Activated T-cell treated with anti-CD3 and anti-CD28 coated beads, Interleukin-2, amount 50 U/mL, for 24 hours (primary cell): ENCODE measurements at places on chromosomes 7 and 10.

DNA sequence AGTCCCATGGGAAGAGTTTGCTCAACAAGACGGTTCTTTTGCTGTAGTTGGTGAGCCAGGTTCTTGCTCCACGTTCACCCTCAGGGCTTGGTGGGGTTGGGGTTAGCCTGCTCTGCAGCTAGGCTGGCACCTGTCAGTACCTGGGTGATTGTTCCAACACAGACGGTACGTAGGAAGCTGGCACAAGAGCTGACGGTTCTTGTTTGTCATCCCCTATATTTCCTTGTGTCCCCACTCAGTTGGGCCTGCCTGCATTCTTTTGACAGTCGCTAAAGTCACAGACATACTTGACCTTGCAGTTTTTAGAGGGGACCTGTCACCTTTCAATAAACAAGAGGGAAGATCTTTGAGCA, 40.2 kb upstream of the SYPL1 start:
- no peak for DNase-seq

DNA sequence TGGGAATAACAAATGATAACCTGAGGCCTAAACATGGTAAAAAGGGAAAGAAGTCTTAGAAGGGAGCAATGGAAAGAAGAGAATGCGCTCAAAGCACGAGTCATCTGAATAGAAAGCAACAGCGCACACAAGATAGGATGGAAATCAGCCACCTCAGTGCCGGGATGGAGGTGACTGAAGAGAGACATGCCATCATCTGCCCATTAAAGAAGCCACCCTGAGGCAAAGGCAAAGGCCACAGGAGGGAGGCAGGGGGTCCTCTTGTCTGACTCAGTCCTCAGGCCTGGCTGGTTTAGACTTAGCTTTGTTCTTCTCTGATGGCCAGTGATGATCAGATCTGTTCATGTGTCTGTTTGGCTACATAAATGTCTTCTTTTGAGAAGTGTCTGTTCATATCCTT, 180.6 kb downstream of the CHCHD3 start:
- DNase-seq = no peak

DNA sequence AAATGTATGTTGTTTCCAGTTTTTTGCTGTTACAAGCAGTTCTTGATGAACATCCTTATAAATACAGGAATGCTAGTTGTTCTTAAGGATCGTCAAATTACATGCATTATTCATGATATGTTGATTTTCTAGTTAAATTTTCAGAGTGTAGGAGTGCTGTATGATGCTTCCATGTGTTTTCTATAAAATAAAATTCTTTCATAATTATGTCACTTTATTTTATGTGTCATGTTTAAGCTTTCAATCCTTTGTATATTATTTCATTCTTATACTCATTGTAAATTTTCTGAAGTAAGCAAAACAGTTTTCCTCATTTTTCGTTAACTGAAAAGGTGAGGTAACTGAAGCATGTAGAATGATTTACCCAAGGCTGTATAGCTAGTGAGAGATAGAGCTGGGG, 16.8 kb upstream of the MYPN start:
- no peak for DNase-seq

DNA sequence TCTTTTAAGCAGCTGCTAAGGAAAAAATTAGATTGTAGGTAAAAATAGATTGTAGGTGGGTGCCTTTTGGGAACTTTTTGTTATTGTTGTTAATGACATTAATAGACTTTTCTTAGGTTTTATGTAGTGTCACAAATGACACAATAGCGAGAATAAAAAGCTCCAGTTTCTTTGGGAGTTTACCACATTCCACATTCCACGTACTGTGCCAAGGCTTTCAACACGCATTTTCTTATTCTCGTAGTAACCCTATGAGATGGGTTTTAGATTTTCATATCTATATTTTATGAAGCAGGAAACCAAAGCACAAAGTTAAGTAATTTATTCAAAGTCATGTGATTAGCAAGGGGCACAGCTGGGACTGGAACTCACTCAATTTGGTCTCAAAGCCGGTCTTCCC, 103.8 kb downstream of the XRCC2 start:
- no peak for DNase-seq

DNA sequence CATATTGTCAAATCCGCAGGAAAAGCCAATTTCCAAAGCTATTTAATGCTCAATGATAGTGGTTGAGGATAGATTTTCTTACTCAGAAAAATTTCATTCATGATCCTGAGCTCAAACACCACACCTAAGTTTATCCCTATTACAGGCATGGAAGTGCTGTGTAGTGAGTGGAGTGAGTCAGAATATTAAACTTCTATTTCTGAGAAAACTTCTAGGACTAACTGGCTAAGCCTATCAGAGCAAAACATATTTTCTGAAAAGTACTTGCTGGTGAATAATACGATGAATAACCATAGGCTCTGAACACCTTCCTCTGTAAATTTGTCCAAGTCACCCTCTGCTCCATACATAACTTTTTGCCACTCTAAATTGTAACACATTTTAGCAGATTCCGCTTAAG, 221.5 kb downstream of the SUGCT start:
- DNase-seq = no peak

GRCh38 chr7:30625283-30625682, 30.6 kb downstream of the GARS1 start:
- DNase-seq = no peak

GRCh38 chr7:91311839-91312238, 47.6 kb downstream of the FZD1 start:
- DNase-seq = no peak

DNA sequence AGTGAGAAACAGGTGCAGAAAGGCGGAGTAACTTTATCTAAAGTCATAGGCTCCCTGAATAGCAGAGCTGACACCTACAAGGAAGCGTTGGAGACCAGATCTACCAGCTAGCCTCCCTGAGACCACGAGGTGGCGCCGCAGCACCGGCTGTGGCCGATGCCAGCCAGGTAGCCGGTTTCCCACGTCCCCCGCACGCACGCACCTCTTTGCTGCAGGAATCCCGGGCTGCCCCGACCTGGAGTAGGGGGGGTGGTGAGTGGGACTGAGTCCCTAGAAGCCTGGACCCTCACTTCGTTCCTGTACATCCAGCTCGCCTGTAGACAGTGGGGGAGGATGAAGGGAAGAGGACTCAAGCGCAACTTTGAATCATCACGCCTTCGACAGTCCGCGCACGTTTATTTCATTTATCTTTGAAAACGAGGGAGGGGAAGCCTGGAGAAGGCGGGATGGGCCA, 3.7 kb downstream of the ELOVL3 start:
- DNase-seq = peak; percentile 92

GRCh38 chr10:130495116-130495862, 359.1 kb downstream of the GLRX3 start:
- no peak for DNase-seq

- no peak for DNase-seq
Observed at GRCh38 chr7:117572856-117573620, 93.2 kb downstream of the CFTR start.

- DNase-seq = no peak
Observed at GRCh38 chr10:81248886-81249285, 626.1 kb upstream of the NRG3 start.

GRCh38 chr10:5632446-5632845, 33.9 kb downstream of the ASB13 start:
- no peak for DNase-seq

DNA sequence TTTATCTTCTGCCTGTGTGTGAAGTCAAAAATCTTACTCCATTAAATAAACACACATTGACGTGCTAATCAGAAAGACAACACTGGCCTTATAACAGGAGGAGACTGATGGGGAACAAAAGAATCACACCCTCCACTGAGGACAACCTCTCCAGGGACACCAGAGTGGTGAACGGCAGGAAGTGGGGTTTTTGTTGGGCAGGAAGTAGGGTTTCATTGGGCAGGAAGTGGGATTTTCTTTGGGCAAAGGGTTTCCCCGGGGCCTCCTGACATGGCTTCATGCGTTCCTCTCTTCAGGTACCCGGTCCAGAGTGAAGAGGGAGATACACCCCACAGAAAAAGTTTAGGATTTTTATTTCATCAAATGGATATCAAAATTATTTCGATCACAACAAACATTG, 30.6 kb downstream of the ADARB2 start:
- DNase-seq = no peak

GRCh38 chr10:88256886-88257285, 326.2 kb downstream of the RNLS start:
- no peak for DNase-seq

DNA sequence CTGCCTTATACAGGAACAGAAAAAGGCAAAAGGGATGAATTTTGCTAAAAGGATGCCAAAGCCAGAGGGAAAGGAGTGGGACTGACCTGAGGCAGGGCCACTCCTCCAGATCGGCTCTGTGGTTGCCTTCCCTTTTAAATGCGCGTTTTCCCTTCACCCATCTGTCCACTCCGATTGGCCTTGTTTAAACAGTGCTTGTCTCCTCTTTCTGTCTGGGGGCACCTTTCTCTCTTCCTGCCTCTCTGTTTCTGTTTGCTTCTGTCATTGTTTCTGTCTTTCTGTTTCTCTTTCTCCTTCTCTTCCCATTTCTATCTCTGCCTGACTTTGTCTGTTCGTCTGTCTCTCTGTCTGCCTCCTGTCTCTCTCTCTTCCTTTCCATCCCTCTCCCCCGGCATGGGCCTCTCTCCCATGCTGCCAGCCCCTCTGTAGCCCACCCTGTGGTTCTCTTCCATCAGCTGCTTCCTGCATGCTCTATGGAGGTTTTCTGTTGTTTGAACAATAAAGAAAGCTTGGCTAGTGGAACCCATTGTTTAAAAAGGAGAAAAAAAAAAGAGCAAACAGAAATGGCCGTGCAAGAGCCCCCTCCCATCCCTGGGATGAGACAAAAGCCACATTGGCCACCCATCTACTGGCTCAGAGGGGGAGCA, 29.5 kb upstream of the HSPB1 start:
- DNase-seq = no peak

GRCh38 chr10:71970869-71971268, 6.7 kb downstream of the CHST3 start:
- DNase-seq = no peak

- no peak for DNase-seq
Observed at GRCh38 chr7:128404886-128405470, 4.8 kb downstream of the IMPDH1 start.

DNA sequence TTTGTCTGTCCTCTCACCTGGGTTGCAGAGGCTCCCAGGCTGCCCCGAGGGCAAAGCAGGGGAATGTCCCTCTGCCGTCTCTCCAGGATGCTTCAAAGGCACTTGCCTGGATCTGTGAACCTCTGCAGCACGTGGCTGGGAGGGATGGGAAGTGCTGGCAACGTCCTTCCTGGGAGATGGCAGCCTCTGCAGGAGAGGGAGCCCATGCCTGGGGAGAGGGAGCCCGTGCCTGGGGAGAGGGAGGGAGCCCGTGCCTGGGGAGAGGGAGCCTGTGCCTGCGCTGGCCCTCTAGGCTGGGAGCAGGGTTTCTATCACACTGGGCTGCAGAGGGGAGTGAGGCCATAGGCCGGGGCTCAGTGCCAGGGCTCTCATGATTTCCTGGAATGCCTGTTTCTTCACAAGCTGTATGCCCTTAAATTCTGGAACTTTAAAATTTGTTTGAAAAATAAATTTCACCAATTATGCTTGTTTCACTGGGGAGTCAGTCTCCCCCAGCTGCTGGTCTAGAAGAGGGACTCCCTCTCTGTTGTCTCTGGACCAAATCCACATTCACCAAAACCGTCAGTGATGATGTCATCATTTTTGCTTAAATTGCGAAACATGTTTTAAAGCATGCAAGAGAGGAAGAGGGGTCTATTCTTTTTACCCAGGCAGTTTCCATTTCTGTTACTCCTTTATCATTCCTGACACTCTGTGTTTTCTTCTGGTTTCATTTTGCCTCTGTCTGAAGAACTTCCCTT, 135.7 kb downstream of the DNAJB6 start:
- no peak for DNase-seq

GRCh38 chr10:67520924-67521520, 175.0 kb downstream of the CTNNA3 start:
- DNase-seq = no peak

- DNase-seq = no peak
Observed at GRCh38 chr10:88989824-88990383, 694 bp upstream of the FAS start.

- no peak for DNase-seq
Observed at GRCh38 chr10:58048936-58049335, 218.8 kb downstream of the IPMK start.

GRCh38 chr10:126921162-126921561, 15.9 kb downstream of the DOCK1 start:
- no peak for DNase-seq

DNA sequence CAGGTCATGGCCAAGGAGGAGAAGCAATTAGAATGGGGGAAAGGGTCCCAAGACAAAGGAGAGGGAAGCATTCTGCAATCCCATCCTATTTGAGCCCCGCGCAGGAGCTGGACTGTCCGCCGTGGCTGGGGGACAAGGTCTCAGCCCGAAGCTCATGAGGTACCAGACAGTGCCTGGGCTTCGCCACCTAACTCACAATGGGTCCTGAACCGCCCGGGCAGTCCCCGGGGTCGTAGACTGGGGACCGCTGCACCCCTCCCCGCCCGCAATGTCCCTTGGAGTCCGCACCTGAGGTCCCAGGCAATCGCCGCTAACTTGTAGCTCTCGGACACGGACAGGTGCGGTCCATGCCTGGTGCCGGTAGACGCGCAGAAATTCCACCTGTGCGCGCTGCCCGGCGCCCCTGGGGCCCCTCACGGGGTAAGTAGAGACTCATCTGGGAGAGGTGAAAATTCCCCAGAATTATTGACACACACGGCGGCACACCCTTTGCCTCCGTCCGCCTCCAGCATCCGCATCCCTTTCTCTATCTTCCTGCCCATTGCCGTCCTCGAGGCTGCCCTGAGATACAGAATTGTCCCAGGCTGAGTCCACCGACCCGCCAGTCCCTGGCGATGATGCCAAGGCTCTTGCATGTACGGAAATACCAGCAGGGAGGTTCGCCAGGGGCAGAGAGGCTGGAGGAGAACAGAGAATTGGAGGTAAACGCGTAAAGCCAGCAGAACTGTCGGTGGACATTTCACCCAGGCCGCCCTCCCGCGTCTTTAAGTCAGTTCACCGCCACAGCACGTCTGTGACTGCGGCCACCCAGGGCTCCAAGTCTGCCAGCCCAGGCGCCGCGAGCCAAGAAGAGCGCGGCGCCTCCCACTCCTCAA, 1.8 kb downstream of the CHRM2 start:
- no peak for DNase-seq
